ENCODE measurements at places on chromosomes 4 and X. TPM values are rescaled to one million over a fixed set of nuclear protein-coding genes. Genes with fewer than 3 reads are reported as not detected.

Gene PRSS12
- total RNA-seq: 22.8 TPM

Gene ARHGAP36
- not detected for total RNA-seq

Gene UGT2B15
- not detected for total RNA-seq

Gene DMRTC1B
- not detected for total RNA-seq

Gene LANCL3
- total RNA-seq: 1.3 TPM

Gene GPR119
- total RNA-seq: not detected

Gene STK32B
- 8.3 TPM for total RNA-seq

Gene FAT1
- 288 TPM for total RNA-seq

Gene ATP8A1
- total RNA-seq: 0.14 TPM

Gene HS3ST1
- total RNA-seq: 7.1 TPM

Gene CHIC1
- total RNA-seq: 3.9 TPM

Gene FAM47A
- not detected for total RNA-seq

Gene RHOXF1
- total RNA-seq: not detected

Gene TLR8
- total RNA-seq: not detected

Gene TMSB15B
- 11.1 TPM for total RNA-seq

Gene SLC2A9
- 33.2 TPM for total RNA-seq

Gene DRD5
- not detected for total RNA-seq

Gene BANK1
- 0.25 TPM for total RNA-seq

Gene GYPB
- total RNA-seq: not detected

Gene DMD
- 6.5 TPM for total RNA-seq

Gene SLC6A14
- 0.20 TPM for total RNA-seq

Gene MAGEE2
- total RNA-seq: not detected

Gene VCX2
- not detected for total RNA-seq

Gene SPIN2A
- 0.14 TPM for total RNA-seq

Gene GLOD5
- not detected for total RNA-seq

Gene RAB9B
- 0.11 TPM for total RNA-seq

Gene CT47B1
- not detected for total RNA-seq

Gene GAB1
- 10.4 TPM for total RNA-seq

Gene CRMP1
- total RNA-seq: not detected

Gene FAAH2
- 0.92 TPM for total RNA-seq

Gene PNMA6F
- total RNA-seq: not detected

Gene XG
- total RNA-seq: 17.6 TPM

Gene DIAPH2
- total RNA-seq: 12.2 TPM

Gene EGFL6
- total RNA-seq: not detected

Gene POLR2B
- total RNA-seq: 92.4 TPM

Gene VSIG1
- 2.8 TPM for total RNA-seq

Gene KLHL34
- total RNA-seq: 0.11 TPM

Gene GATB
- total RNA-seq: 21.4 TPM

Gene PCDH18
- total RNA-seq: 0.28 TPM

Gene CXCL3
- total RNA-seq: 4.9 TPM

Gene NPNT
- 0.51 TPM for total RNA-seq
